ENCODE measurements at places on chromosomes 3 and 15.

GRCh38 chr3:52099001-52099401 is 42.6 kb upstream of the DUSP7 start:
- no peak for DNase-seq

- no peak for DNase-seq
These were observed 20.2 kb downstream of the CPOX start for GRCh38 chr3:98573181-98573728.

DNA sequence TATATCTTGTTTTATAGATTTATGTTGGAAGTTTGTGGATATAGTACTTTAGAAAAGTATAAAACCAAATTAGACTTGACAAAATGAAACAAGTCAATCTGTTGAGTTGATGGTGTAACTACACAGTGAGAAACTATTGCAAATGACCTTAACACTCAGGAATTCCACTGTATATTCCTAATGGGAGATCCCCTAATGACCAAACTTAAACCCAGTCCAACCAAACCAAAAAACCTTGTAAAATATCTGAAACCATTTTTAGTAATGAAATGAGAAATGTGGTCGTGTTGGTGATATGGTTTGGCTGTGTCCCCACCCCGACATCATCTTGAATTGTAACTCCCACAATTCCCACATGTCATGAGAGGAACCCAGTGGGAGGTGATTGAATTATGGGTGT is 31.9 kb upstream of the ATP13A3 start:
- peak; percentile 39 for DNase-seq

- no peak for DNase-seq
These were observed 46.8 kb upstream of the LPP start for GRCh38 chr3:188106887-188107830.

DNA sequence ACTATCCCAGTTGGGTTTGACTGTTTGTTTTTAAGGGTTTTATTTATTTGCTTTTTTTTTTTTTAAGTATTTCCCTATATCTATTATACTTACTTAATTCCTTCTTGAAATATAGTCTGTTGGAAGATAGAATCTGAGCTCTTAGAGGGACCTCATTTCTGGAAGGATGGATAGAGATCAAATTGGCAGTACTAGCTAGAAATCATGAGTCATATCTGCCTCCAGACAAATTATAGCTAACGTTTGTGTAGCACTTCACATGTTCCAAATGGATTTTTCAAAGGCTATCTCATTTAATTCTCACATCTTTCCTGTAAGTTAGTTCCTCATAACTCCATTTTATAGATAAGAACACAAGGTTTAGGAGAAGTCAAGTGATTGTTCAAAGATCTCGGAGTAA is 384.7 kb downstream of the ZIC1 start:
- DNase-seq: peak; percentile 3
